ENCODE measurements at places on chromosomes 7 and 10.
A peak's percentile ranks its signal among the peaks of the same experiment; 100 is the strongest.

GRCh38 chr7:133024596-133024995 is 57.3 kb downstream of the CHCHD3 start:
- DNase-seq, result no peak

DNA sequence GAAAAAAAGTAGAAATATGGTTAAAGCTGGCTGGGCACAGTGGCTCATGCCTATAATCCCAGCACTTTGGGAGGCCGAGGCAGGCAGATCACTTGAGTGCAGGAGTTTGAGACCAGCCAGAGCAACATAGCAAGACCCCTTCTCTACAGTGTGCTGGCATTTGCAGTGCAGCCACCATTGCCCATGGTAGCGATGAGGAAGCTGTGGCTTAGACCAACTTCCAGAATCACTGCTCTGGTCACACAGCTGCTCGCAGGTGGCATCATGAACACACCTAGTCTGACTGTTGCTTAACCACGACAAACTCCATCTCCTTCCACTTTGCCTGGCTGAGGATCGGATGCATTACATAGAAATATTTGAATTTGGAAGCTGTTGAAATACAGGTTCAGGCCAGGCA is 137.1 kb downstream of the CUX1 start:
- no peak for DNase-seq

DNA sequence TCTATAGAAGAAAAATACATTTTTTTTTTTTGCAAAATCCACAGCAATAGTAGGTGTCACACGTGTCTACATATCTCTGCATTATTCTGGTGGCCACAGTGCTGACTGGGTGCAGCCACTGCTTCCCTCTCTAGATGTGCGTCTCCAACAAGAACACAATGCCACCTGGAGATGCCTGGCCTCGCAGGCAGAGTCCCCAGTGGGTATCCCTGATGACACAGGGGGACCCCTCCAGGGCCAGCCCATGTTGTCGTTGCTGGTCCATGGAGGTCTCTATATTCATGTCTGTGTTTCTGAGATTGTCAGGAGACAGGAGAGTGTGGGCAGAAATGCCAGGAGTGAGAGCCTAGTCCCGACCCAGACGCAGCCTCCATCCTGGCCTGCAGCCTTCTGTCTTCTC is 345.9 kb upstream of the SHH start:
- DNase-seq, result no peak

DNA sequence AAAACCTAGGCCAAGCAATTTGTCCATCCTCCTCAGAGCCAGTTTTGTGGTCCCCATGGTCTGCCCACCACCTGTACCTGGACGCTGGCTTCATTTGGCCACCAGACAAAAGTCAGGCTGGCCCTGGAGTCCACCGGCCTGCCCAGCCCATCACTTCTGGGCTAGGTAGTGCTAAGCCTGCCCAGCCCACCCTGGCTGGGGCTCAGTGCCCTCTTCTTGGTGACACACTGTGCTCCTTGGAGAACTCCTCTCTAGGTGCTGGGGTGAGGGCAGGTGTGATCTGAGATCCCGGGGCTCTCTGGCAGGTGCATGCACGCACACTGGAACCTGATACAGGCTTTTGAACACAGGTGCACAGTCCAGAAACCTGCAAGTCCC is 1.1 kb downstream of the AIFM2 start:
- DNase-seq, result no peak

DNA sequence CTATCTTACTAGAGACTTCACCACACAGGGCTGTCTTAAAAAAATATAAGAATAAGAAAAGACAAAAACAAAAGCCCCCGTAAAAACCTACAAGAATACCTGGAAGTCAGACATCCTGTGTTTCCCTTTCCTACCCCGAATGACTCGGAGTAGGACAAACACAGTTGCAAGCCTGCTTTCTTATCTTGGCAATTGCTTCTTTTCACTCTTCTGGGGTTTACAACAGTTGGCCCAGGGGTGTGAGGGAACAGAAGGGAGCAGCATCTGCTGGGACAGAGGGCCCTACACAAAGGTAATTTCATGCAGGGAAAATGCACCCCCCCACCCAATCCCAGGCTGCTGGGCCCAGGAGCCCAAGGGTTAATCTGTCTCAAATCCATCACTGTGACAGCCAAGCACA is 220.6 kb downstream of the ARHGAP12 start:
- no peak for DNase-seq

DNA sequence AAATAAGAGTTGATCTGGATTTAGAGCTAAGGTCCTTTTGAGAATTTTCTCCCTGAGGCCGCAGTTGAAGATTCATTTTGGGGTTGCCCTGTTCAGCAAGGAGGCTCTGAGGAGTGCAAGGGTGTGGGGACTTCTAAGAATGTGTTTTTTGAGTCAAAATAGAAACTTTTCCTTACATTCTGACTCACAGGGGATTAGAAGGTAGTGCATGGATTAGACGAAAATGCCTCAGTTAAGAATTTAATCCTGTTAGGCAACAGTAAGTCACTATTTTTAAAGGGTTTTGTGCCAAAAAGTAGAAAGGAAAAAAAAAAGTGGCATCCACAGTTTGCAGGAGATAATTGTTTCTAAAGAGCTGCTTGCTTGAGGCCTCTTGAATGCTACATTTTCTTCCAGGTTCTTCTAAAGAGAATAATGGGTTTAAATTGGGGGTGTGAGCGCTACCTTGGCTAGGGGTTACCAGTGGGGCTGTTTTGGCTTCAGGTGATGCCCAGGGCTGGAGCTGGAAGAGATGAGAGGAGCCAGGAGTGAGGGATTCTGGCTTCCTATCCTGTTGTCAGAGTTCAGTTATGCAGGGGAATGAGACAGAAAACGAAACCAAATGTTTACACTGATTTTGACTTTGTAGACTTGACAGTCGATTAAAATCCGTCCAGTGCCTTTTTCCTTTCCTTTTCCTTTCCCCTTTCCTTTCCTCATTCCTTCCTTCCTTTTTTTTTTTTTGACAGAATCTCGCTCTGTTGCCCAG is 52.9 kb downstream of the BAMBI start:
- peak; percentile 32 for DNase-seq

- DNase-seq, result no peak
Observed at GRCh38 chr7:1246871-1247526, 14.3 kb downstream of the UNCX start.

DNA sequence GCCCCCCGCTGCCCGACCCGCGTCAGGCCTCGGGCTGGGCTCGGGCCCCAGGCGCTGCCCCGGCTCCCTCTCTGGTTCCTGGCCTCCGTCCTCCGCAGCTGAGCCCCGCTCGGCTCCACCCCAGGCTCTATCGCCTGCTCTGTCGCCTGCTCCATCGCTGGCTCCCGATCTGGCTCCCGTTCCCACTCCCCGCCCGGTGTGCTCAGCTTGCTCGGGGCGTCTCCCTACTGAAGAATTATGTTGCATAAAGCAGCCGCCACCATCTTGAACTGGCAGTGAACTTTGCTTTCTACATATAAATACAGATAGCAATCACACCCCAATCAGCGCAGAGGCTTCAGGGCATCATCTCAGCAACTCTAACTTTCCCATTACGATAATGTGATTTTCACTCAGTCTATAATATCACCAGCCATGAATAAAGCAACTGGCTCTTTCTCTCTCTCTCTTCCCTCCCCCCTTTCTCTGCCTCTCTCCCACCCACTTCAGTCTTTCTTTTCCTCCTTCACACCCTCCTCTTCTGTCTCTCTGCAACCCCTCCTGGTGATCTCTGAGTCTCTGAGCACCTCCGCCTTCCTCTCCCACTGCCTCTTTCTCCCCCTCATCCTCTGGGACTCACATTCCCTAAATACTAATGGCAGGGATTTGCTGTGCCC is 43.3 kb upstream of the BTRC start:
- no peak for DNase-seq

GRCh38 chr10:114603303-114603702 is 54.8 kb downstream of the ABLIM1 start:
- DNase-seq, result no peak

All from fibroblast of skin of back (primary cell).